ENCODE measurements at places on chromosomes 6 and 20. TPM values are rescaled to one million over a fixed set of nuclear protein-coding genes. Genes with fewer than 3 reads are reported as not detected.

MROH8 gene
- total RNA-seq: 0.65 TPM

FHL5 gene
- not detected for total RNA-seq

IMPG1 gene
- total RNA-seq: not detected

SNAP25 gene
- total RNA-seq: 0.22 TPM

POM121L2 gene
- total RNA-seq: not detected

KPNA5 gene
- total RNA-seq: 14.5 TPM

MYCT1 gene
- total RNA-seq: 256 TPM

All from lung microvascular endothelial cell (primary cell).